ENCODE measurements at places on chromosomes 16 and 17. TPM values are rescaled to one million over a fixed set of nuclear protein-coding genes. Genes with fewer than 3 reads are reported as not detected.

GRCh38 chr16:24668481-24669061 is 60.9 kb upstream of the TNRC6A start:
- ATAC-seq: no peak

GRCh38 chr16:18965555-18965954 is 18.2 kb upstream of the TMC7 start:
- ATAC-seq: no peak

DNA sequence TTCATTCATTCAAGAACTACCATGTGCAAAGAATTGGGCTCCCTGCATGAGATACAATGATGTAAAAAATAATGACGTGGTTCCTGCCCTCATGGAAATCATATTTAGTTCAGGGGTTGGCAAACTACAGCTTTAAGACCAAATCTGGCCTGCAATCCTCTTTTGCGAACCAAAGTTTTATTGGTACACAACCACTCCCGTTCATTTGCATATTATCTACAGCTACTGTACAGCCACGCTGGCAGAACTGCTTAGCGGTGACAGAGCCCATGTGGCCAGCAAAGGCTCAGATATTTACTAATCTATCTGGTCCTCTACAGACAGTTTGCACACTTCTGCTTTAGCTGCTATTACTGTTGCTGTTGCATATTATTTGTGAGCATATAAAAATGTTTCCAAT is 167.7 kb downstream of the XYLT1 start:
- no peak for ATAC-seq

GRCh38 chr17:65041518-65041917 is 15.0 kb downstream of the GNA13 start:
- ATAC-seq: no peak

GRCh38 chr17:33292981-33293867 is at the start of gene ASIC2:
TSS of gene ASIC2 (minus strand) at chr17:33293295.
- ATAC-seq: peak; percentile 74

DNA sequence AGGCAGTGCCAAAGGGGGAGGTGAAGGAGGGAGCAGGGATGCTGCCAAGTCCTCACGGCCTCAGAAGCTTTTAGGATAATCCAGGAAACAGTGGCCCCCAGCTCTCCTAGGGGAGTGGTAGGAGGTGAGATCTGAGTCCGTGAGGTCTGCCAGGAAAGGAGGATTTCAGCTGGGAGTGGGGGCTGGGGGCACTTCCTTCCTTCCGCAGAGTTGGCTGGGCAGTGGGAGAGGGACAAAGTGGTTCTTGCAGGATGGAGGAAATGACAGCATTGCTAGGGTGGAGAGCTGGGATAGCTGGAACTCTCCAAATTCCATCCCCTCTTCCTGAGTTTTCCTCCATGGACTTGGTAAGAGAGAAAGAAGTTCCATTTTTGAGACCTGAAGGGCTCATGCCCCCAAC is 4.8 kb upstream of the SP6 start:
- no peak for ATAC-seq

DNA sequence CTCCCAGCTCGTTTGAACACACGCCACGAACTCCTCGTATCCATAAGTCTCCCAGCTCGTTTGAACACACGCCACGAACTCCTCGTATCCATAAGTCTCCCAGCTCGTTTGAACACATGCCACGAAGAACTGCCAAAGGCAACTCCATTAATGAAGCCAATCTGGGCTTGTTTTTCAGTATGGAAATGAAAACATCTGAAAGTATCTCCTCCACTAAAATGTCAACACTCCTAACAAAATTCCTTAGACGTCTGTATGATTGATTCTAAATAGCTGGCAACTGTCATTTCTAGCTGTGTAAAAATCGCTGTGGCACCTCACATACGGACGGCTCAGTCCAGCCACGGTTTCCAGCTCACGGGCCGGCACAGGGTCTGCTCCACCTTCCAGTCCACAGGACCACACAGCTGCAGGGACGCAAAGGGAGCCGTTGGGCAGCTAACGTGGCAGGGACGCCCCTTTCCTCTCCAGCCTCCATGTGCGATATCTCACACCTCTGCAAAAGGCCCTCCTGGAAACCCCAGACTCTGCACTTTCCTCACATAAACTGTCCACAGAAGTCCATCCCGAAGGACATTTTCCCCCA is 67.1 kb upstream of the METRNL start:
- ATAC-seq: peak; percentile 4

Gene PIPOX
- 2.2 TPM for total RNA-seq

Gene KRT28
- total RNA-seq: not detected

Gene SLC13A2
- 0.25 TPM for total RNA-seq

Gene KRT39
- total RNA-seq: not detected
